Sigmoid colon (tissue), 7 donors: ENCODE measurements at places on chromosomes 11 and 22. TPM values are rescaled to one million over a fixed set of nuclear protein-coding genes. Genes with fewer than 3 reads are reported as not detected.

Gene FAM181B
- polyA plus RNA-seq: 0.23 TPM

Gene OR51E2
- polyA plus RNA-seq: 0.63 TPM

Gene CASP5
- 31.8 TPM for polyA plus RNA-seq

Gene EEF1G
- 2,108 TPM for polyA plus RNA-seq

Gene KRTAP5-10
- polyA plus RNA-seq: not detected

DNA sequence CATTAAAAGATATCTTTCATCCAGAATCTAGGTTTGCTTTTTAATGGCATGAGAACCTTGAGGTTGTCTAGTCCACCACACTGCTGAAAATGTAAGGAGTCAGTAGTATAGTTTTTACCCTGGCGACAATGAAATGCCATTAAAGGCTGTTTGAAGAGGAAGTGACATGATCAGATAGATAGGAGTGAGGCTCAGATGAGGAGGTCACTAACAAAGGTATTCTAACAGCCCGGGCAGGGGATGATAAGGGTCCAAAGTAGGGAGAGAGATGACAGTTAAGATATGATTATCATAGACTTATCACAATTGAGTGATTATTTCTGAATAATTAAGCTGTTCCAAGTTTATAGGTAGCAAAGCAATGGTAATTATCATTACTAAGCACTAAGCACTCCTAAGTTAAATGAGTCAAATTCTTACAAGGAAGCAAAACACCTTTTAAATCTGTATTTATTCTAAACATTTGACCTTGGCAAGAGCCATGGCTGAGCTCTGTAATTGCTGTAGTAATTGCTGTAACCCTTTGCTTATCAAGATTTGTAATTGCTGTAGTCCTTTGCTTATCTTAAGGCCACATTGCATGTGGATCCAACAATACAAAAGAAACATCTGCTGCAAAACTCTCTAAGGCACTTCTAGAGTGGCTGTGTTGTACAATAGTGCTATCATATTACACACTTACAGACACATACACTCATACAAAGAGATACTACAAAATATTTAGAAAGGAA lies 92.6 kb downstream of the ENTHD1 start:
- no peak for DNase-seq

DNA sequence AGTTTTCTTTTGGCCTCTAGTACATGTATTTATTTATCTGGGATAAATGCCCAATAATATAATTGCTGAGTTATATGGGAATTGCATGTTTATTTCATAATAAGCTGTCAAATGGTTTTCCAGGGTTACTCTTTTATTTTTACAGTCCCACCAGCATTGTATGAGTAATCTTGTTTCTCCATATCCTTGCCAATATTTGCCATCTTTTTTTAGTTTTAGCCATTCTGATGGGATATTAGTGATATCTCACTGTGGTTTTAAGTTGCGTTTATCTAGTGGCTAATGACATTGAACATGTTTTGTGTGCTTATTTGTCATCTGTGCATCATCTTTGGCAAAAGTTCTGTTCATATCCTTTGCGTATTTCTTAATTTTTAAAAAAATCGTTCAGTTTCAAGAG lies 372.8 kb upstream of the CCDC179 start:
- DNase-seq: no peak

DNA sequence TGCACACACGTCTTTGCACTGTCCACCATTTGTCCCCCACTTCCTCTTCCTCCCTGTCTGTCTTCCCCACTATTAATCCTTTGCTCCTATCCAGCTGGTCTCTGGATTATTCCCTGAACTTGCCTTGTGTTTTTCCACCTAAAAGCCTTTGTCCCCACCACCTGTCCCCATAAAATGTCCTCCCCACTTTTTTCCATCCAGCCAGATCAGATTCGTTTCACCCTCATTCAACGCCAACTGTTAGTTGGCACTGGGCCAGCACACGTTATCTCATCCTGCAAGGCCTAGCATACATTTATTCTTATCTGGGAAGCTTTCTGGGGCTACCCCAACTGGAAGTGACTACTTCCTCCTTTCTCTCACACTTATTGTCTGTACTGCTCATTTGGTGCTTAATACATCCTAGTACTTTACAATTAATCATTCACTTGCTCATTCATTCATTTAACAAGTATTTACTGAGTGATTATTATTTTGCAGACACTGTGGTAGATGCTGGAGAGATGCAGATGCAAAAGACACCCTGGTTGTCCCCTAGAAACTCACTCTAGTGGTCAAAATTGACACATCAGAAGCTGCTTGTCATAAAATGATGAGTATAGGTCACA lies 96.2 kb downstream of the RASSF10 start:
- no peak for DNase-seq

- no peak for DNase-seq
Observed at GRCh38 chr11:832529-833113, at the start of gene CD151. Gene CD151 (plus strand): TSS chr11:832952. CDS start chr11:836070, 3,118 bp downstream.

GRCh38 chr22:29702931-29703501 lies 16.8 kb upstream of the CABP7 start:
- no peak for DNase-seq

GRCh38 chr22:30234786-30235470 lies 11.6 kb downstream of the LIF start:
- DNase-seq: no peak

DNA sequence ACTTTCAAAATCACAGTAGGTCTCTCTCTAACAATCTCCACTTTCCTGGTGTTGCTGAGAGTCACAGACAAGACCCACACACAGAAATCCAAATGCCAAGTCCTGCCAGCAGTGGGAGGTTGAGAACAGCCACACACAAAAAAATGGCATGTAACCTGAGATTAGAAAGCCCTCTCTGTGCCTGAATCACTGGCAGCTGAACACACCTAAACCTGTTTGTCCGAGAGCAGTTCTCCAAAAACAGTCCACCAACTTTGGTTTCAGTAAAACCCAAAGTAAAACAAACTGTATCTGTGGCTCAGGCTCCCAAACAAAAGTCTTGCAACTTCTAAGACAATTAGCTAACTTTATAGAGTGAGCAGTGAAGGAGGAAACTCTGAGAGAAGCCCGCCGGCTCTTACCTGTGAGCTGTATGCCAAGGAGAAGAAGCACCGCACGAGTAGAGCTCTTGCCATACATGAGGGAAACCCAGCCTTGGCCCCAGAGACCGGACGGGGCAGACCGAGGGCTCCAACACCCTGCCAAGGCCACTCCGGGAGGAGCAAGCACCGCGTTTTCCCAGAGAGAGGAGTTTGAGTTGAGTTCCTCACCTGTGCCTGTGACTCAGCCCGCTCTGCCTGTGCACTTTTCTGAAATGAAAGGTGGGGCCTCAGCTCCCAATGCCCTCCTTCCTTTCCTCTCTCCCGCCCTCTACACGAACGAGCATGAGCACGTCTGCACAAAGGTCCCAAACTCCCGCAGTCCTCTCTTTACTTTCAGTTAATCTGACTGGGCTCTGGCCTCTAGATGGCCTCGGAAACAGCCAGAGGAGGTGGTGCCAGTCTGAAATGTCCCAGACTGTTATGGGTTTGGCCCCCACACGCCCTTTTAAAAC lies at the start of gene MPZL2:
Gene MPZL2, minus strand, starts transcription at position 603 of the 874 bp plus-strand sequence. Its CDS starts 144 bp downstream, at position 459.
- DNase-seq: no peak

DNA sequence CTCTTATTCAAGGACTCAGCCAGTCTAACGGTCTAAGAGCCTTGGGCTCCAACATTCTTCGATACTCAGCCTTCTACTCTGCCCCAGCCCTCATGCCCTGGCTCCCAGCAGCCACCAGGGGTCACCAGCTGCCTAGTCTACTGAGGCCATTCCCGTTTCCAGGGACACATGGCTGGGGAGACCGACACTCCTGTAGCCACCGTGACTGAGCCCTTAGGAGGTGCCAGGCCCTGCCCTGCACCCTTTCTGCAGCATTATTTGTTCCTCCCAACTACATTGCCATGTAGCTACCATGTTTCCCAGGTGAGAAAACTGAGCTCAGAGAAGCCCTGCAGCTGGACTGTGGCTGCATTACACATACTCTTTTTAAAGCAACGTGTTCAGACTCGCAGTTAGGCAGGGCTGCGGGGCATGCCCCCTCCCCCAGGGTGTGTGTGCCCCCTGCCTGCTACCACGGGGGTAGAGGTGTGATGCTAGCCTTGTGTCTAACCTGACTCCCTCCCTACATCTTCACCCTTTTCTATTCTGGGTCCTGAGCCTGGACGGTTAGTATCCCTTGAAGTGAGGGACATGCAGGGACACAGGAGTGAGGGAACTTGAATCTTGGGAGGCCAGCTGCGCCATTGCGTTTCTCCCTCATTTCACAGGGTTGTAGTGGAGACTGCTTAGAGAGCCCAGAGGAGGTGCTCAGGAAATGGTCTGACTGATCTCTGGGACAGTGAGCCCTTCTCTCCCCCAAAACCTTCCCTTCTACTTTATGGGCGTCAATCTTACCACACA lies 17.5 kb downstream of the ATG16L2 start:
- DNase-seq: peak; percentile 93

- no peak for DNase-seq
Observed at GRCh38 chr11:122733318-122733717, 77.8 kb downstream of the UBASH3B start.
